ENCODE measurements at places on chromosomes 7 and 10. TPM values are rescaled to one million over a fixed set of nuclear protein-coding genes. Genes with fewer than 3 reads are reported as not detected.

GRCh38 chr10:43395571-43396060, 13.4 kb downstream of the HNRNPF start:
- peak overlapping the region; percentile 89 for H3K4me3 ChIP-seq
- peak; percentile 35 for DNase-seq
- no peaks in the 10 kb centered on the region for H3K27me3 ChIP-seq
- H3K27ac ChIP-seq, result peak overlapping the region; percentile 97
- H3K36me3 ChIP-seq, result peaks cover 84% of the 10 kb centered on the region

DNA sequence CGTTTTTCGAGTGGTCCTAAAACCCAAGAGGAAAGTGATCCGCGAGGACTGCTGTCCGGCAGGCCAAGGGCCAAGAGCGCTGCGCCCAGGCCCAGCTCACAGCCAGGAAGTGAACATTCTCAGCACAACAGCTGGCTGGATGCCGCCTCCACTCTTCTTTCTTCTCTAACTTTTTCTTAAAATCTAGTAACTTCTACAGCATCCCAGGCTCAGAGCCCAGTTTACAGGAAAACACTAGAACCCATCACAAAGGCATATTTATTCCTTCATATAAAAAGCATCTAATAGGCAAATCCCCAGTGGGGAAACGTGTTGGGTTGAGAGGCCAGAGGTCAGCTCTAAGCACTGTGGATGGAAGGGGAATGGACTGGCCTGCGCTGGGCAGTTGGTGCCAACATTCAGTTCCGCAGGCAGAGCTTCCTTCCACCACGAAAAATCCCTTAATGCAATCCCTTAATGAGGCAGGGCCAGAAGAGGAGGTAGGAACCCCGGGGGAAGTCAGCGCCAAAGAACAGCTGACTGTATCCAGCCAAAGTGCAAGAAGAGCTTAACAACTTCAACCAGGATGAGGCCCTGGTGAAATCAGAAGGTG, 74.8 kb downstream of the ZRANB1 start:
- H3K36me3 ChIP-seq, result no peaks in the 10 kb centered on the region
- no peaks in the 10 kb centered on the region for H3K4me1 ChIP-seq
- H3K4me3 ChIP-seq, result no peak overlapping the region
- DNase-seq, result no peak
- peaks cover 9% of the 10 kb centered on the region for H3K27me3 ChIP-seq

The FAM241B gene
- total RNA-seq, result 9.9 TPM

The CPA4 gene
- total RNA-seq, result not detected

Measured in activated naive CD8-positive, alpha-beta T cell treated with anti-CD3 and anti-CD28 coated beads for 36 hours (primary cell).